Fibroblast of upper back skin (primary cell): ENCODE measurements at places on chromosomes 12 and 14.

GRCh38 chr14:75995372-75996041, 9.9 kb downstream of the IFT43 start:
- DNase-seq: peak; percentile 86

DNA sequence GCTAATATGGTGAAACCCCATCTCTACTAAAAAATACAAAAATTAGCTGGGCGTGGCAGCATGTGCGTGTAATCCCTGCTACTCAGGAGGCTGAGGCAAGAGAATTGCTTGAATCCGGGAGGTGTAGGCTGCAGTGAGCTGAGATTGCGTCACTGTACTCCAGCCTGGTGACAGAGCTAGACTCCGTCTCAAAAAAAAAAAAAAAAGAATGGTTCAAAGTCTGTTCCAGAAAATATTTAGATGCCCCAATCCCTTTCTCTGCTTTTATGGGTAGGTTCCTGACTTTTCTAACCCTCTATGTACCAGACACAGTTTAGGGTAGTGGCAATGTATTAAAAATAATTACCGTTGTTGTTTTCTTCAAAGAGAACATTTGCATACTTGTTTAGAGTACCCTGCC, 161.4 kb downstream of the STXBP6 start:
- no peak for DNase-seq

GRCh38 chr12:3055026-3055703, 22.0 kb upstream of the TSPAN9 start:
- DNase-seq: no peak

DNA sequence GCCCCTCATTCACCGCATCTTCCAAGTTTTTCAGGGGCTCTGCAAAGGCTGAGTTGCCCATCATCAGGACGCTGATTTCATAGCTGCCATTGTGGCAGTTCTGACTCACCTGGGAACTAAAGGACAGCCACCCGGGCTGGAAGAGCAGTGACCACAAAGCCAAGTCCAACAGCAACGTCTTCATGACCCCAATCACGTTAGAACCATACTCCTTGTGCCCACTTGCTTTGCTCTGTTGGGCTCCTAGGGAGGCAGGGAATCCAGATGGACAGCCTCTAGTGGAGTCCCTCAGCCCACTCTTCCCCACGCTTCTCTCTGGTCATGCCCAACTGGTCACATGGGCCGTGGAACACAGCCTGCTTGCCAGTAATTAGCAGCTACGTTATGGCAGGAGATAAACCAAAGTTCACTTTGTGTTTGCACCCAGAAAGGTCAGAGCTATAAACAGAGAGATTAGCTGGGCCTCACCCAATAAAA, at the start of gene GUCY2C:
GUCY2C (minus strand) TSS at position 335 of the 477 bp plus-strand sequence; CDS start at position 184, 151 bp downstream.
- no peak for DNase-seq

GRCh38 chr12:20142316-20142715, 226.0 kb upstream of the PDE3A start:
- DNase-seq: no peak

- DNase-seq: peak; percentile 67
These were observed 428.1 kb downstream of the NRXN3 start for GRCh38 chr14:78598046-78598920.

GRCh38 chr12:39443081-39443928, at the start of gene KIF21A:
TSS of gene KIF21A (minus strand) at chr12:39443120. CDS start at chr12:39442970, 150 bp downstream.
- DNase-seq: peak; percentile 88

DNA sequence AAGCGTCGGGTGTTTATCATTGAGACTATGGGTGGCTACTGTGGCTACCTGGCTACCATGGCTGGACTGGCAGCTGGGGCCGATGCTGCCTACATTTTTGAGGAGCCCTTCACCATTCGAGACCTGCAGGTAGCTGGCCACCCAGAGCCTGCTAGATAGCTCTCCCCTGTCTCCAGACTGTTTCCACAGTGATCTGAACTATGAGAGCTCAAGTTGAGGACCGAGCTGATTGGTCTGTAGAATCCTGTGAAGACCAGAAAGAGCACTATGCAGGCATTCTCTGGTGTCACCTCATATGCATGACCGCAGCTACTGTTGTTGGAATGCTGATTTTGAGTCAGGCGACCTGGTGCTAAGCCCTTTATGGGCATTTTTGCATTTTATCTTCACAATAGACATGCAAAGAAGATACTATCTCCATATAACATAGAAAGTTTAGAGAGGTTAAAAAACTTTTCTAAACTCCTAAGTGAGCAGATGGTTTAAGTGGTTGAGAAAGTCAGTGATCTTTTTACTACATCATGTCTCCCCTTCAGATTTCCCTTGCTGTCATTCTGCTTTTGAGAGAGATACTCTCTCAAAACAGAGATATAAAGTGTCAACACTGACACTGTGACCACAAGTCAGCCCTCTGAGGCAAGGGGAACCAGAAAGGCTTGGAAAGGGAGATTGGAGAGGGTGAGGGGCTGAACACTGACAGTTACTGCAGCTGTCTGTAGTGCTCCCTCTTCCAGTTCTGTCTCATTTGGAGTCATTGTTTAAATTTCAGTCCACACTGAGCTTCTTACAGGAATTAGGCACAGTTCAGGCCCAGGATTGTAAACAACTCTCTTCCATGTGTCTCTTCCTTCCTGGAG, 14.3 kb downstream of the ASB8 start:
- no peak for DNase-seq

- no peak for DNase-seq
These were observed 113.4 kb downstream of the CAPZA3 start for GRCh38 chr12:18851271-18851670.

GRCh38 chr14:68964300-68965093, 14.6 kb downstream of the ACTN1 start:
- DNase-seq: no peak

DNA sequence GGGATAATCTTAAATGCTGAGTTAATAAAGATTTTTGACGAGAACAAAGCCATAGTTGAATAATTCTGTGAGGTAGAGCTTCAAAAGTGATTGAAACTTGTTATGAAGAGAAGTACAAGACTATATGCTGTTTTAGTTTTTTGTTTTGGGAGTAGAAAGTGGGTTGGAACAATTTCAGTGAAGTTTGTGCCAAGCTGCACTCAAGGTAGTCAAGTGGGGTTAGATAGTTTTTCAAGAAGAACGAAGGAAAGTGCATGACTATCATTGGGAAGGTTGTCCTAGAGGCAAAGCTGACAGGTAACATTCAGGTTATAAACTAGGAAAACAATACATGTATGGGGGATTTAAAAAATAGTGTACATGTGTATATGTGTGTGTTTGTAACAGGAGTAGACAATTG, 16.2 kb downstream of the FUT8 start:
- no peak for DNase-seq

DNA sequence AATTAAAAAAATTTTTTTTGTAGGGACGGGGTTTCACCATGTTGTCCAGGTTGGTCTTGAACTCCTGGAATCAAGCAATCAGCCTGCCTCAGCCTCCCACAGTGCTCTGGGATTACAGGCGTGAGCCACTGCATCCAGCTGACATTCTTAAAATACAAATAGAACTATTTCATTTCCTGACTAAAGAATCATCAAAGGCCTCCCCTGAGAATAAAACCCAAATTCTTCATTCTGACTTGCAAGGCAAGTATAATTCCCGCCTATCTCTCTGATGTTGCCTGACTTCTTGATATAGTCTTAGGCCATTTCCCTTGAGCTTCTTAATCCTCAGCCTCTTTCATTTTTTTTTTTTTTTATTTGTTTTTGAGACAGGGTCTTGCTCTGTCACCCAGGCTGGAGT, 4.4 kb upstream of the BICD1 start:
- DNase-seq: peak; percentile 80

DNA sequence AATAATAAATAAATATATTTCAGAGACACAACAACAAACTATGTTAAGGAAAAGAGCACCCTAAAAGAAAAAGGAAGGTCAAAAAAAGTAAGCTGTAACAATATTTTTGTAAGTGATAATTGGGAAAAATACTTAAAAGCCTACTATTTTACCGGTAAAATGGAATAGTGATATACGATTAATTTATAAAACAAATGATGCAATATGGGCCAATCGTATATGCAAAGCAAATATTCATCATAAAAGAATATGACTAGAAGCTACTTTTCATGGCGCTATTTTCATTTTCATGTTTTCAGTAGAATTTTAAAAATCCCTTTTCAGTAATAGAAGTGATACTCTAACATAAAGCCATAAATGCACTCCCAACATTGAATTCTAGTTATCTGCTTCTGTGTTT, 131.0 kb upstream of the AMIGO2 start:
- DNase-seq: no peak

GRCh38 chr14:30888480-30889243, 14.3 kb downstream of the COCH start:
- DNase-seq: no peak

GRCh38 chr12:92403210-92404175, 257.8 kb upstream of the BTG1 start:
- no peak for DNase-seq

DNA sequence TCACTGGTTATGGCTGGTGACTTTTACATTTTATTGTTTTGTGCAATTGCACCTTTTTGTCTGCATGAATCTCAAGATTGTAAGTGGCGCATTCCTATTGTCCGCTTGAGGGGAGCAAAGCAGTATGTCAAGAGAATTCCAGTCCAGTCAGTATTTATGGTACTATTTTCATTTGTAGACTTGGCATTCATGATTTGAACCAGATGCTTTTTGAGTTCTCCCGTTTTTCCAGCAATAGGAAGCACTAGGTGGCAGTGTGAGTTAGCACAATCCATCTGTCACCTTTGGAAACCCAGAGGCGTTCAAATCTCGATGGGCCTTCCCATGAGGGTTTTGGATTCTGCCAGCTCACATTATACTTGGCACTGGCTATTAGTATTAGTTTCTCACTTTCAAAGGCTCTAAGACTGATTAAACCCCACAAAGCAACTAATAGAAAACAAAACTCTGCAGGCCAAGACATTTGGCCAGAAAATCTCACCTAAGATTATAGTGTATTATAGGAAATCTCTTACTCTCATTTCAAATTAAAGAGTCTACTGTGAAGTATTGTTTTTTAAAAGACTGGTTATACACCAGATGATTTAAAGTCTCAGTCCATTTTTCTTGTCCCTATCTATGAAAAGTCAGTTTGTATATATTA, 2.2 kb downstream of the DACT1 start:
- peak; percentile 94 for DNase-seq

DNA sequence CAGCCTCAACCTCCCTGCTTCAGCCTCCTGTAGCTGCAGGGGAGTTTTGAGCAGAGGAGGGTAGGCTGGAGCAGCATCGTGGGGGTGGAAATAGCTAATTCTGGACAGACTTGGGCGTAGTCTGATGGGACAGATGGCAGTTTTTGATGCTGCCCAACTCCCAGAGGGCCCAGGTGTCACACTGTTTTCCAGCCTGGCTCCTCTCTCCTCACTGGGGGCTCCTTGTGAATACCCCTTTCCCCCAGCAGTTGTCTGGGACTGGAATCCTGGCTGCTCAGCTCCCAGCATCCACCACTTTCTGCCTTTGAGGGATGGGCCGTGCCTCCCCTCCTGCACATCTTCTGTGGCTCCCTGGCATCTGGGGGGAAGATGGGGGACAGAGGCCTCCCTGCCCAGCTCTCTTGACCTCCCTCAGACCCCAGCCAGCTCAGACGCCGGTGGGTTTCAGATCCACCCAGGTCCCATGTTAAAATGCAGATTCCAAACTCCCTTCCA, 34.0 kb downstream of the SH2B3 start:
- DNase-seq: no peak

GRCh38 chr14:81819344-81819743, 285.7 kb upstream of the SEL1L start:
- DNase-seq: no peak

- no peak for DNase-seq
These were observed 29.0 kb downstream of the NUBPL start for GRCh38 chr14:31590206-31590605.

GRCh38 chr14:92282669-92283068, 40.3 kb upstream of the SLC24A4 start:
- no peak for DNase-seq

- peak; percentile 60 for DNase-seq
These were observed at the start of gene CCDC38 for GRCh38 chr12:95942524-95943329. TSS of gene CCDC38 (minus strand) at chr12:95942614. CDS start at chr12:95936509, 6,105 bp downstream.

DNA sequence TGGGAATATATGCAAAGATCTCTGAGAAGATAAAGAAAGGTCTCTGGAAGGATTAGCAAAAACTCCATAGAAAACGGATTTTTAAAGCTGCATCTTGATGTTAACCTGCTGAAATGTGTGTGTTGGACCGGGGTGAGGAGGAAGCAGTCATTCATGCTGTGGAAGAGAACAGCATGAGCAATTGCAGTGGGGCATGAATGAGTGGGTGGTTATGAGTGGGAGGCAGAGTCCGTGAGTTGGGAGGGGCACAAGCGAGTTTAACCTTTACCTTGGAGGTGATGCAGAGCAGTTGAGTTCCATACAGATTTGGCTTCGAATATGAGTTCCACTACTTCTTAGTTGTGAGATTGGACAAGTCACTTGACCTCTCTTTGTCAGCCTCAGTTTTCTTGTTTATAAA, 29.4 kb upstream of the GALNT8 start:
- no peak for DNase-seq

DNA sequence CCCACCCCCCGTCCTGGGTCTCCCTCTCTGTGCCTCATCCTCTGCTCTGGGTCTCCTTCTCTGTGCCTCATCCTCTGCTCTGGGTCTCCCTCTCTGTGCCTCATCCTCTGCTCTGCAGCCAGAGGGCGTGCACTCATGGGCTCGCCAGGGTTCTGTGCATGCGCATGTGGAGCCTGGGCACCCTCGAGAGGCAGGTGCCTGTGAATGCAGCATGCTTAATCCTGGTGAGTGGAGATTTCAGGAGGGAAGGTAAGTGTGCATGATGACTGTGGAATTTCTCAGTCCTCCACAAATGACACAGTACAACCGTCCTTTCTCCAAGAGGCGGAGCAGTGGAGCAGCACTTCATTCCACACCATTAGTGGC, 65.2 kb downstream of the EP400 start:
- no peak for DNase-seq

DNA sequence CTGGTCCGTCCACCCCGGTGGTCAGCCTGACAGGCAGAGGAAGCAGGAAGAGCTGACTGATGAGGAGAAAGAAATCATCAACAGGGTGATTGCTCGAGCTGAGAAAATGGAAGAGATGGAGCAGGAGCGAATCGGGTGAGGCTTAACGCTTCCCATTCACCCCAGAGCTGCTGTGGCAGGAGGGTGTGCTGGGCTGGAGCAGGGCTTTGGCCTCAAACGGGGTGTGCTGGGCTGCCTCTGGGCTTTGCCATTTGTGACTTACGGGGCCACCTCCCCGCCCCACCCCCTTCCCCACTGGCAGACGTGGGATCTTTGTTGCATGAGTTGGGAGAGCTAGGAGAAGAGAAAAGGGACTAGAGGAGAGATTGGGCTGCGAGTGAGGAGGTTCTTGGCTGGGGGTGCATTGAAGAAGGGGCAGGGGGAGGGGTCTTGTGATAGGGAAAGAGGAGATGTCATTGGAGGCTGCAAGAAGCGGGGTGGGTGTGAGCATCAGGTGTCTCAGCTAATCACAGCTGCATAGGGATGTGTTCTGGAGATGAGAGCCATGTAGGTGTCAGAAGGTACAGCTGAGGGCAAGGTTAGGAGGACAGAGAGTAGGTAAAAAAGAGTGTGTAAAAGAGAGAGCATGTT, 56.3 kb downstream of the RPH3A start:
- DNase-seq: no peak

GRCh38 chr12:123860377-123860776, 98.3 kb downstream of the DNAH10 start:
- no peak for DNase-seq
